ENCODE measurements at places on chromosomes 5 and 9.

GRCh38 chr5:92371171-92371888, 988.2 kb upstream of the ARRDC3 start:
- no peak for DNase-seq

GRCh38 chr9:135552698-135553171, 6.8 kb downstream of the OBP2A start:
- DNase-seq: no peak

DNA sequence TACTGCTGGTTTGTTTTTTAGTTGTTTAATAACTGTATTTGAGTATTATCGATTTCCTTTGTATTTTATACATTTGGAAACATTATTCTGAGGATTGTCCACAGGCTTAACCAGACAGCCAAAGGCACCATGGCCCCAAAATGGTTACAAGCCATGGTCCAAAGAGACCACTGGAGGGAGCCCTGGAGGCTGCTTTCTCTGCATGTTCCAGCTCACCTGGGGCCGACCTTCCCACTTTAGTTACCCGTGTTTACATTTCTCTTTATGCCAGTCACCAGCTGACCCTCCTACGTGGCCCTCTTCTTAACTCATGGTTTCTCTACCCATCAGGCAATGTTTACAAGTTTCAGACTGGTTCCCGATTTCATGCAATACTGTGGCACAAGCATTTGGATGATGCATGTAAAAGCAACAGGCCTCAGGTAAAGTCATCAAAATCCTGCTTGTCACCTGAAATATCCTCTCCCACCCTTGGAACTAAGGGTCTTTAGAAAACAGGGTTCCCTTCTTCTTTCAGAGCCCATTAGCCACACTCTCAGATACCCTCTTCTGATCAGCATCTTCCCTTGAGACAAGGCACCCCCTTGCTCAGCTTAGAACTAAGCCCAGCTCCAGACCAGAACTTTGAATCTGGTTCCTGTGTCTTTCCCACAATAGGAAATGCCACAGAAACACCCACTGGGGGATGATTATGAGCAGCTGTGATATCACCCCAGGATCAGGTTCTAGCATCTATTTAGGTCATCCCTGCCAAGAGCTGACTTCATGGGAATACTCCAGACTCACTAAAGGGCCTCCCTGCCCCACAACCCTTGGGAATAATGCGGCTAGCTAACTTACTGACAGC, 49.9 kb upstream of the GARNL3 start:
- DNase-seq: peak; percentile 42

DNA sequence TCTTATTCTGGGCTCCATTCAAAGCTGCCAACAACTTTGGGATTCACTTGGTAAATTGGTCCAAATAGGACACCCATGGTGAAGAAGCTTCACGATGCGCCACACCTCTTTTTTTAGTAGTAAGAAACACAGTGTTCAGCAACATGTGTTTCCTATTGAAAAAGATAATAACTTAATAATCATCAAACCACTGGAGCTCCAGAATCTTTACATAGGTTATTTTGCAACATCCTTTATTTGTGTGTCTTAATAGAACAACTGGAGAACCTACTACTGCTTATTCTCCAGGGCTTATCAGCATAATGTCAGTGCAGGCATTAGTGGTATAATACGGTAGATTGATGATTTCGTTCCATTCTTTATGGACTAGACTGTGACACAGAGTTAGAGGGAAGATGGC, 63.3 kb upstream of the DAPK1 start:
- no peak for DNase-seq

- DNase-seq: no peak
Observed at GRCh38 chr9:135045264-135045927, 42.1 kb upstream of the OLFM1 start.

DNA sequence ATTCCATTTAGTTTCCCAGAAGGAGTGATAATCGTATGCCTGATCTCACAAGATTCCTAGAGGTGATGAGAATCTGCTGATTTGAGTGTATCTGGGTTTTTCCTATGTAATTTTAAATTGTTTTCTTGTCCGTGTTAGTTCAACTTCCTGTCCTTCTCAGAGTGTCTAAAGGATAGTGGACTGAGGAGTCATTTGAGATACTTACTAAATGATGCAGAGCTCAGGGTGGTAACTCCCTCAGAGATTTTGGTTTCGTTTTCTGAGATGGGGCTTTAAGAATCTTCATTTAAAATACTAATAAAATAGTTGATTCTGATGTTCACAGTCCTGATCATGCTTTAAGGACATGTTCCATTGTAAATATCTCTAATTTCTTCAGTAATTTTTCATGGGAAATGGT, 30.3 kb downstream of the MELK start:
- no peak for DNase-seq

GRCh38 chr5:150068961-150069645, 17.3 kb downstream of the CSF1R start:
- no peak for DNase-seq

- no peak for DNase-seq
Observed at GRCh38 chr5:164741376-164741775, 1236.0 kb downstream of the MAT2B start.

DNA sequence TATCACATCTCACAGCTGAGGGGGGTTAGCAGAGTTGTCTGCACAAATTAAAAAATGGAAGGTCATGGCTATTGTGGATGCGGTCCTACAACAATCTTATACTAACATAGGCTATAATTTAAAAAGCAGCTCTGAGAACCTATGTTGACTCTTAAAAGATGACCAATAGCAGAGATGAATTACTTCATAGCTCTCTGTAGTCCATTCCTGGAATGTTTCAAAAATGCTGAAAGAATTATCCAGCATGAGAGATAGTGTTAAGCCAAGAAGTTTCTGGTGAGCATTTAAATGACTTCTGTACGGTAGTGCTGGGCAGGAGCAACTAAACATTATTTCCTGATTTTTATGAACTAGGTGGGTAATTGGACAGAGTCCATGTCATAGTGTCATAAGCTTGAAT, 218.2 kb upstream of the NUDT12 start:
- DNase-seq: no peak

GRCh38 chr5:141560725-141561483, 57.9 kb downstream of the DIAPH1 start:
- DNase-seq: peak; percentile 94
